ENCODE measurements at places on chromosomes 2 and 18. TPM values are rescaled to one million over a fixed set of nuclear protein-coding genes. Genes with fewer than 3 reads are reported as not detected.

GRCh38 chr2:70243806-70244584 lies 4.4 kb downstream of the TIA1 start:
- no peak for DNase-seq

GRCh38 chr2:160472839-160473251 lies 20.8 kb downstream of the RBMS1 start:
- DNase-seq, result peak; percentile 73

GRCh38 chr18:13578400-13578799 lies 148.0 kb downstream of the FAM210A start:
- no peak for DNase-seq

- no peak for DNase-seq
Measured at GRCh38 chr2:24374301-24374700, 14.0 kb upstream of the ITSN2 start.

DNA sequence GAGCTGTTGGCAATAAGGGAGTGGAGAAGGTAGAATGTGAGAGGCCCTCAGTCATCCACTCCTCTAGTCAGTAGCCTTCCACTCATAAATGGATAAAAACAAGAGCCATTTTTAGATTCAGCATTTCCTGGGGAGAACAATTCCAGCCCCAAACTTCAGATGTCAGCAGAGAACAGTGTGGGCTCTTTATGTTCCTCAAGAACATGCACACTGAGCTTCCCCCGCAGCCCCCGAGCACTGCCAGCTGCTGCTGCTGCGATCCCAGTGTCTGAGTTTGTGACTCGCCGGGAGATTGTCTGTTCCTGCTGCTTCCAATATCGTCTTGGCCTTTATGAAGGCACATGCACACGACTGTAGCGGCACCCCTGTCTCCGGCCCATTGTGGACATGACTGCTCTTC lies 143.7 kb upstream of the CTNNA2 start:
- DNase-seq, result no peak

The FBXO15 gene
- total RNA-seq, result 0.43 TPM

Measured in fibroblast of villous mesenchyme (primary cell).